ENCODE measurements at places on chromosomes 7 and 10.

DNA sequence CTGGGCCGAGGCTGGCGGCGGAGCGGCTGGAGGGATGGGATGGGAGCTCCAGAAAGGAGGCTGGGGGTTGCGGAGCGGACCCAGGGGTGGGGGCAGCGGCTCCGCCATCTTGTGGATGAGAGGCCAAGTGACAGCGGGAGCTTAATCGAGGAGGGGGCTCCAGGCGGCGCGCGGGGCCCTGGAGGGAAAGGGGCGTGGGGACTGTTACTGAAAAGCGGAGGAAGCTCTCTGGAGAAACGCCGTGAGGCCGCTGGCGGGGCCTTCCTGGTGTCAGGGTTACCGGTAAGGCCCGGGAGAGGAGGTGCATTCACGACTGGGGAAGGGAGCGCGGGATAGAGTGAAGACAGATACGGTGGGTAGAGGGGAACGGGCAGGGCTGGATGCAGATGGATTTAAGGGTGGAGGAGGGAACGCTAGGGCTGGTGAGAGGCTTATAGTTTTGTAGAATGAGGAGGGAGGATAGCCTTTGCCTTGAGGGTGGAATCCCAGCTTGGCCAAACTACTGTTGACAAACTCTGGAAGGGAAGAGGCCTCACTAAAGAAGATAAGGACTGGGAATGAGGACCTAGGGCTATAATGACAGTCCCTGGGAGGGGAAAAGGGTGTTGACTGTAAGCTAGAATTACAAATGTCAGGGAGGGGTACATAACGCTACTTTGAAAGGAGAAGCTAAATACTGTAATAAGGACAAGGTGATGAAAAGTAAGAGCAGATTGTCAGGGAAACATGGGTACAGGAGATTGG, 535 bp downstream of the BTRC start:
- no peak for DNase-seq

GRCh38 chr10:62653254-62653653, 151.3 kb upstream of the ADO start:
- no peak for DNase-seq

GRCh38 chr7:30594048-30594539, 584 bp upstream of the GARS1 start:
- DNase-seq = no peak

DNA sequence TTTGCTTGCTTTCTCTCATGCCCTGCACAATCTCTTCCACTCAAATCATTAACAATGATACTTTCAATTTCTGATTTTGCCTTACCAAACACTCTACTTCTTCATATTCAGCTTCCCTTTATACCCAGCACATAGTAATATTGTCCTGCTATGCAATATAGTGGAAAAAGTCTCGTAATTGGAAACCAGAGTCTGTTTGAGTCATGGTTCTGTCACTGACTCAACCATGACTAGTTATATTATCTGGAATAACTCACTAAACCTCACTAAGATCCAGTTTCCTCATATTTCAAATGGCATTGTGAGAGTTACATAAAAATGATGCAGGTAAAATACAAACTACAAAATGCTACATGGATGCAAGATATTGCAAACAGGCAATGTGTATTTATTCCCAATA, 98.5 kb upstream of the LRRTM3 start:
- DNase-seq = no peak

GRCh38 chr10:100254191-100254590, 13.2 kb downstream of the CWF19L1 start:
- no peak for DNase-seq

DNA sequence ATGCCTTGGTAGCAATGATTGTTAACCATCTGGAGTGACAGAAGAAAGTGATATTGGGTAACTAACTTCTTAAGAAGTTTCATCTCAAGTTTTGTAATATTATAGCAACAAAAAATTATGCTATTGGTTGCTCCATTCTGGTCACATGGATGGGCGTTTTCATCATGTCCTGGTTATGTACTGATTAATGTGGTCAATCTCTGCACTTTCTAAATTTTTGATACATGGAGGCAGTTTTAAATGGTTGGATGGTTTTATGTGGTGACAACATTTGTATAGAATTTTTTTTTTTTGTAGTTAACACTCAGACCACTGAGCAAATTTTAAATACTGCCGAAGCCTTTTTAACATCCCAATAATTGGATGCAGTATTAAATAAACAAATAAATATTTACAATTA, 55.2 kb upstream of the CCAR1 start:
- DNase-seq = no peak

DNA sequence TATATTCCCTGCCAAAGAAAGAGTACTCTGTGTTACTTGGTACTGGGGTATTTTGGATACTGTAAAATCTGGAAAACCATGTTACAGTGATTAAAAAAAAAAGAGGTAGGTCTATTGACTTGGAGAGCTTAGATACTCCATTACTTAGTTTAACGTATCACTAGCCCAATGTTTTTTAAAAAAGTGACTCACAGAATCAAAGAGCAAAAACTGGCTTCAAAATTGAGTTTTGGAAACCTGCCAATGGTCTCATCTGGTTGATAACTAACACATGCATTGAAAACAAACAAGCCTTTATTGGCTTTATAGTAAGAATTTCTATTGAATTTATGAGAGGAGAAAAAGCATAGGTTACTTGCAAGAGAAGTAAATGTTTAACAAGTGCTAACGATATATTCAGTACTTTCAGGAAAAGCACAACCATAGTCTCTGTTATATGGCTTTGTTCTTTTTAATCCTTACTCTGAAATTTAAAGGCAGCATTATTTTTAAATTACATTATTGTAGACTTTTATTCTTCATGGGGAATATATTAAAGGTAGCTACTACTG, 563.3 kb upstream of the SORCS1 start:
- no peak for DNase-seq

DNA sequence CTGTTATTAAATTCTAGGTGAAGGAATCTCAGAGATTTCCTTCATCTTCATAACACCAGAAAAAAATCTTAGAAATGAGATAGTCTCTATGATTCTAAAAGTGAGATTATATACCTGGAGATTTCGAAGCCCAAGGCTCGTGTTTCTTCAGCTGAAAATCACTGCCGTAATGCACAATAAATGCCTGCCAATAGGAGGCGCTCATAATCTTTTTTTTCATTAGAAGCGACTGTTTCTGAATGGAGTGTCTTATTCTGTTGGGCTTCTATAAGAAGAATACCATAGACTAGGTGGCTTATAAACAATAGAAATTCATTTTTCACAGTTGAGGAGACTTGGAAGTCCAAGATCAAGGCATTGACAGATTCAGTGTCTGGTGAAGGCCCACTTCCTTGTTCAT, 294.7 kb downstream of the PRKG1 start:
- DNase-seq = no peak

- no peak for DNase-seq
These were observed 544.9 kb upstream of the MGMT start for GRCh38 chr10:128922172-128922571.

DNA sequence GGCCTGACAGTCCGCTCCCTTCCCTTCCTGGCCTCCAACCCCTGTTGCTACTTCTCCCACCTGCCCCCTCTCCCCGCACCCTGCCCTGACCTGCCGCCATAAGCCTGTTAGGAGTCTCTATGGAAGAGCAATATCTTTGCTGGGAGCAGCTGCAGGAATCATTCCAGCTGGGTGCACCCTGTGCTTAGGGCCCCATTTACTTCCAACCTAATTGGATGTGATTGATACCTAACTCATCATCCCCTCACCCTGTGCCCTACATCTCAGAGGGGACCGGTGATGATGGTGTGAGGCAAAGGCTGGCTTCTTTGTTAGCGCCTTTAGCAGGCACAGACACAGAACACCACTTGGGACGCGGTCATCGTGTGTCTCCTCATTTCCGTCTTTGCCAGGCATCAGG, 80.0 kb upstream of the FAM180A start:
- no peak for DNase-seq

- no peak for DNase-seq
These were observed 10.7 kb upstream of the REPIN1 start for GRCh38 chr7:150357771-150358427.

- no peak for DNase-seq
These were observed 384.2 kb downstream of the TYW1 start for GRCh38 chr7:67380858-67381257.

GRCh38 chr10:71367271-71367670, 29.4 kb upstream of the CDH23 start:
- no peak for DNase-seq

DNA sequence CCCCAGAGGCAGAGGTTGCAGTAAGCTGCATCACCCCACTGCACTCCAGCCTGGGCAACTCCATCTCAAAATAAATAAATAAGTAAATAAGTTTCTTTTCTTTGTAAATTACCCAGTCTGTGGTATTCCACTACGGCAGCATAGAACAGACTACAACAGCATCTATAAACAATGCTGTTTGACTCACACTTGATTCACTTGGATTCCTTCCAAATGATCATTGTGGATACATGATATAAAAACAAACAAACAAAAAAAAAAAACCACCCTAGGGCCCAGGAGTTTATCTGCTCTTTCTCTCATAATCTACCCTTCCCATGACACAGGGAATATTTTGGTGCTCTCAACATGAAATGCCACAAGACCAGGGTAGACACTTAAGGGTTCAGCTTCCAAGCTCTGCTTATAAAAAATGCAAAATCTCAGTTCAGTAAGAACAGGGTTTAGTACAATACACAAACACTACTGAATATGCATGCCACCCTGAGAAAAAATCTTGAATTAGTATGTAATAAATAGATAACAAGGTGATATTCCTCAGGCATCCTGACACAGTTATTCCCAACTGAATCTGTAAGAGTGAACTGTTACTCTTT, 200.9 kb downstream of the FAM107B start:
- no peak for DNase-seq

DNA sequence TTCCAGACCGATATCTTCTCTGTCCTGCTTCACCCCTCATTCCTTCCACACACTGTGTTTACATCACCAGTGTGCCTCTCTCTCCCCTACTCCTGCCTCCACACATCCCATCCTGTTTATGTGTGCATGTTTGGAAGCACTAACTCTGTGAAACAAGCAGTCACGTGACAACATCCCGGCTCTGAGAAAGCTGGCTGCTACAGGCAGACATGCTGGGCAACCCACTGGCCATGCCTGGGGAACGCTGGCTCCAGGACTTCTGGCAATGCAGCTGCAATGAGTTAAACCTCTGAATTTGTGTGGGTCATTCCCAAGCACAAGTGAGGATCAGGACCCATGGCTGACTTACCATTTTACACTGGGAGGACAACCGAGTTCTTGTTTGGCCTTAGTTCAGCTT, 74.0 kb downstream of the WNT2 start:
- no peak for DNase-seq

DNA sequence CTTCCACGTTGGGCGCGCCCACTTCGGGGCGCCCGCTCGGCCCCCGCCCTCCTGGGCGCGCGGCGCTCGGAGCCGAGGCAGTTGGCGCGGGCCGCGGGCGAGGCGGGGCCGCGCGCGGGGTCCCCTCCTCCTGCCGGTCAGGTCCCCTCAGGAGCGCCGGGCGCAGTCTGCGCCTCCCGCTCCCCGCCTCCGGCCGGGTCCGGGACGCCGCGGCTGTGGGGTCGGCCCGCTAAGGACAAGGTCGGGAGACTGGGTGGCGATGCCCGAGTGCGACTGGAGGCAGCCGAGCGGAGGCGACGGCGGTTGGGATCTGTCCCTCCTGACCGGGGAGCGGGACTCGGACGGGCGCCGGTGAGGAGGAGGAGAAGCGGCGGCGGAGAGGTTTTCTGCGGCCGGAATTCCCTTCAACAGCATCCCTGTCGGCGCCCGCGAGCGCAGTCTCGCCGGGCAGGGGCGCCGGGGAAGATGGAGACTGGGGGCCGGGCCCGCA, at the start of gene ATRNL1:
TSS of gene ATRNL1 (plus strand) at position 80 of the 490 bp plus-strand sequence. CDS start at position 466, 386 bp downstream.
- DNase-seq = no peak

DNA sequence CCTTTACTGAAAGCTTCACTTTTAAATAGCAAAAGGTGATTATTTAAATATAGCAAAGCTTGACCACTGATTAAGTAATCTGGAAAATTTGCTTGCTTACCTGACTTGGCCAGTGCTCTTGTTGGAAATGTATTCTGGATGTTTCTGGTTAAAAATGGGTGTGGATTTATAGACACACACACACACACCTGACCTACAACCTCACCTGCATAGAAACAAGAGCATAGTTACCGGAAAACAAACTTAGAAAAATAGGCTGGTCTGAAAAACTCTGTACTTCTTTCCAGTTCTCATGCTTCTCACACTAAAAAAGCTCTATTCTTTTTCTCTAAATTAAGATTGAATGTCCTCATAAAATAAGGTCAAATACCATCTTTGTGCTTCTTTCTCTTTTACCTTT, at the start of gene AGR3:
TSS of gene AGR3 (minus strand) at position 140 of the 400 bp plus-strand sequence. CDS start 3,365 bp downstream, outside the sequence.
- DNase-seq = no peak

DNA sequence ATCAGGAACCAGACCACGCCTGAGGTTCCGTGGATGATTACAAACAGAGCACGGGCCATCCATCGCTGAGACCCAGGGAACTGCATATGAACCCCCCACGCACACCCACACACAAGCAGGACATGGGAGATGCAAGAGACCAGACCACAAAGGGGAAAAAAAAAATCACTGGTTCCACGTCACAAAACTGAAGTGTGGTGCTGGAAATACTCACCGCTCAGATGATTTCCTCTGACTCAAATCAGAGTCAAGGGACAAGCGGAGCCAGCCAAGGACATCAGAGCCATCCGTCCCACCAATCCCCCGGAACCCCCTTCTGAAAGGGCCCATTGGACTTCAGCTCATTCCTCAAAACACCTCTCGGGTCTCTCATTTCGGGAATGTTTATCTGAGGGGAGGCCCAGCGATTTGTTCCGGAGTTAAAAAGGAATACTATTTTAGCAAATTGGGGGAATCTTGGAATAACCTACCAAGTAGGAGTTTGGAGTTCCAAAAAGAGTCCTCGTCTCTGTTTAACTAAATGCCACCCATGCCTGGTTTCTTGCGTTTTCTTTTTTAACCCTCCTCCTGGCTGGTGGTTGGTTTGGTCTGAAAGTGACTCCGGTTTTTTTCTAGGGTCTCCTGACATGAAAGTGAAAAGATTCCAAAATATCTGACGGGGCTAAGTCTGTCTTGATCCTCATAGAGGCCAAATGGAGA, 15.0 kb downstream of the SNX8 start:
- no peak for DNase-seq

GRCh38 chr7:134891262-134891695, 95.0 kb upstream of the AGBL3 start:
- DNase-seq = no peak

GRCh38 chr7:70313271-70313670, 715.0 kb downstream of the AUTS2 start:
- DNase-seq = no peak

- DNase-seq = peak; percentile 34
These were observed 107.7 kb downstream of the CACNA2D1 start for GRCh38 chr7:82335927-82336326.

GRCh38 chr10:94279835-94280709, 82.7 kb downstream of the NOC3L start:
- peak; percentile 15 for DNase-seq

- DNase-seq = no peak
These were observed 56.8 kb downstream of the SDHAF3 start for GRCh38 chr7:97174303-97174702.

Data from NCI-H2029 treated with DMSO at 0.1 percent for 48 hours (cell line).